CMK (cell line): ENCODE measurements at places on chromosomes 5 and 9.

DNA sequence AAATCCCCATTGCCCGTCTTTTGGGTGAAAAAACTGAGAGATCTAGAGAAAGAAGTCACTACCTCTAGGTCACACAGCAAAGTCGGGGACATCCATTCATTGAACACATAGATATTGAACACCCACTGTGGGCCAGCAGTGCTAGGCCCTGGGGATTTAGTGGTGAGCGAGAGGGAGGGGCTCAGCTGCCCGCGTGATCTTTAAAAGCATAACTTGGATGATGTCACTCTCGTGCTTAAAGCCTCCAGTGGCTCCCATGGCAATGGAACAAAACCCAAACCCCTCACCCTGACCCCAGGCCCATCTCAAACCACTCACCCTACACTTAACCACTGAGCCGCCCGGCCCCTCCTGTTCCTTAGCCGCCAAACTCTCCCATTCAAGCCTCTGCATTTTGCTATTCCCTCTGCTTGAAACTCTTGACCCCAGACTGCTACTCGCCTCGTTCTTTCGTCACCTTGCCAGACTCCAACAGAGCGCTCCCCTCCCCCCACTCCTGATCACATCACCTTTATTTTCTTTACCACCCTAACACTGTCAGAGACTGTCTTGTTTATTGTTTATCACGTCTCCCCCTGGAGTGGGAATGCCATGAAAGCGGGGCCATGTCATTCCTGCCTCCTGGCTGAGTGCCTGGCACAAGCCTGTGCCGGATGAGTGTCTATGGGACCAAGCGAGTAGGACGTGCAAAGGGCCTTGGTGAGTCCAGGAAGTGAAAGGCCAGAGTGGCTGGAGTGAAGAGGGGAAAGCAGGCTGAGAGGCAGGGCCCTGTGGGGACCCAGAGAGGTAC lies 710 bp upstream of the PIP5KL1 start:
- DNase-seq, result no peak

DNA sequence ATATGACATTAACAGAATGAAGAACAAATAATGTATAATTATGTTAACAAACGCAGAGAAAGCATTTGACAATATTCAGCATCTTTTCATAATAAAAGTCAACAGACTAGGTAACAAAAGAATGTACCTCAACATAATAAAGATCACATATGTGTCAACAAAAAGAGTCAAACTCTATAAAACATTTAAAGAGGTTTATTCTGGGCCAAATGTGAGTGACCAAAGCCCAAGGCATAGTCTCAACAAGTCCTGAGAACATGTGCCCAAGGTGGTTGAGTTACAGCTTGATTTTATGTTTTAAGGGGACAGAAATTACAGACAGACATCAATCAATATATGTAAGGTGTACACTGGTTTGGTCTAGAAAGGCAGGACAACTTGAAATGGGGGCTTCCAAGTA lies 19.4 kb downstream of the BTNL8 start:
- no peak for DNase-seq

- no peak for DNase-seq
Measured at GRCh38 chr9:87157366-87158031, 210.2 kb upstream of the GAS1 start.

GRCh38 chr5:53873235-53873634 lies 312.8 kb downstream of the NDUFS4 start:
- DNase-seq, result no peak

GRCh38 chr9:20111173-20111843 lies 322.5 kb upstream of the SLC24A2 start:
- no peak for DNase-seq
